ENCODE measurements at places on chromosomes 11 and 22.

- DNase-seq = no peak
- no peak overlapping the region for H3K27ac ChIP-seq
- no peaks in the 10 kb centered on the region for H3K36me3 ChIP-seq
These were observed 164.4 kb upstream of the ZBED5 start for GRCh38 chr11:11022125-11022730.

DNA sequence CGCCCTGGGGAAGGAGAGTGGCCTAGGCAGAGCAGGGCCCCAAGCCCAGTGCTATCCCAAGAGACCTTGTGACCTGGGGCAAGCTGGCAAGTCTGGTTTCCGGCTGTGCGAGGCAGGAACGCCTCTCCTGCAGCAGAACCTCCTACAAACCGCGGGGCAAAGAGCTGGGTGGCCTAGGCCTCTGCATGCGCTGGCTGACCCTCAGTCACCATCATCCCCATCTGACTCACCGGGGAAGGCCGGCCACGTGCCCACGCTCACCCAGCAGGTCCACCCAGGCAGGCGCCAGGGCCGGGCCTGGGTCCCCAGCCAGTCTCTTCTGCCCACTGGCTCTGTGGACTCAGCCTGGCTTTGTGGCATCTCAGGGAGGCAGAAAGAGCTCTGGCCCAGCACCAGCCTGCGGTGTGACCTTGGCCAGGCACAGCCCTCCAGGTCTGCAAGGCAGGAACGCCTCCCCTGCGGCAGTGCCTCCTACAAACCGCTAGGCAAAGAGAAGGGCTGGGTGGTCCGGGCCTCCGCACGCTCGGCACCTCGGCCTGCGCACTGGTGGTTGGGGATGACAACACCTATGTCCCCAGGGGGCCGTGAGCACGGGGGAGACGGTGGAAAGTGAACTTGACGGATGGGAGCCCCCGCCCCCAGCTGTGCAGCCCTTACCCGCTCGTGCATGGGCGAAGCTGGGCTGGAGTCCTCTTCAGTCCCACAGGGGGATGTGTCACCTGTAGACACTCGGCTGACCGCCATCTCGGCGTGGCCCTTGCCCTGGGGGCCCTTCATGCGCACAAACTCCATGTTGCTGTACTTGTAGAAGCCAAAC lies 38.2 kb downstream of the KIAA0930 start:
- DNase-seq = no peak
- no peak overlapping the region for H3K4me3 ChIP-seq
- no peak overlapping the region for H3K27ac ChIP-seq
- H3K4me1 ChIP-seq = peaks cover 6% of the 10 kb centered on the region
- no peaks in the 10 kb centered on the region for H3K27me3 ChIP-seq

GRCh38 chr11:65858681-65859087 lies 704 bp upstream of the CFL1 start:
- peaks cover 15% of the 10 kb centered on the region for H3K4me1 ChIP-seq
- H3K36me3 ChIP-seq = peaks cover 26% of the 10 kb centered on the region
- H3K27me3 ChIP-seq = no peaks in the 10 kb centered on the region
- peak overlapping the region; percentile 49 for H3K4me3 ChIP-seq

DNA sequence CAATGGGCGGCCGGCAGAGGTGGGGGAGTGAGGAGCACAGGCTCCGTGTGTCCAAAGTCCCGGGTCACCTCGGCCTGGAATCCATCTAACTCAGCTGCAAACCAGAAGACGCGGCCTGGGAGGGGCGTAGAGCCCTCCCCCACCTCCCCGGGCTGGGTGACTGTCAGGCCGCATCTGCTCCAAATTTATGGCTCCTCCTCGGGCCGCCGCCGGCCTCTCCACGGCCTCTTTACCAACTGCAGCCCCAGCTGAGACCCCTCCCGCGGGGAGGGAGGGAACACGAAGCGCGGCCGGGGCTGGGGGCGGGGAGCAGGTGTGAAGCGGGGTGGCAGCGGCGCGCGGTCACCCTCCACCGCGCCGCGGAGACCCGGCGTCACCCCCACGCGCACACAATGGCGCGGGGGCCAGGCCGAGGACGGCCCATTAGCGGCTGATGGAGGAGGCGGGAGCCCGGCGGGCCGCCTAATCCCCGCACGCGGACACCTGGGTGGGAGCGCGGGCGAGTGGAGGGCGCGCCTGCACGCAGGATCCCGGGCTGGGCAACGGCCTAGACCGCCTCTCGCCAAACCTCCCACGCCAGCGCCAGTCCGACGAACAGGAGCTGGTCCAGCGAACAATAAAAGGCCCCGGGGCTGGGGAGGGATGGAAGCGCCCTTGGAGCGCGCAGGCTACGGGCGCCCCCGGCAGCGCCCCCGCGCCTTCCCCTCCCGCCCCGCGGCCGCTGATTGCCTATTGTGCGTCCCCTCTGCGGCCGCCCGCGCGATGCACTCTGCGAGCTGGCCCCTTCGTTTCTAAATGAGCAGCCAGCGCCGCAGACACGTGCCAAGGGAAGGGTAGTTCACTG lies 25.9 kb upstream of the ROBO3 start:
- peaks cover 76% of the 10 kb centered on the region for H3K27me3 ChIP-seq
- H3K4me1 ChIP-seq = peaks cover 9% of the 10 kb centered on the region
- peak overlapping the region; percentile 56 for H3K4me3 ChIP-seq
- DNase-seq = no peak

GRCh38 chr11:134951305-134951700 lies 539.3 kb upstream of the B3GAT1 start:
- no peak for DNase-seq
- H3K27ac ChIP-seq = no peak overlapping the region
- no peaks in the 10 kb centered on the region for H3K36me3 ChIP-seq
- peaks cover 4% of the 10 kb centered on the region for H3K4me1 ChIP-seq

DNA sequence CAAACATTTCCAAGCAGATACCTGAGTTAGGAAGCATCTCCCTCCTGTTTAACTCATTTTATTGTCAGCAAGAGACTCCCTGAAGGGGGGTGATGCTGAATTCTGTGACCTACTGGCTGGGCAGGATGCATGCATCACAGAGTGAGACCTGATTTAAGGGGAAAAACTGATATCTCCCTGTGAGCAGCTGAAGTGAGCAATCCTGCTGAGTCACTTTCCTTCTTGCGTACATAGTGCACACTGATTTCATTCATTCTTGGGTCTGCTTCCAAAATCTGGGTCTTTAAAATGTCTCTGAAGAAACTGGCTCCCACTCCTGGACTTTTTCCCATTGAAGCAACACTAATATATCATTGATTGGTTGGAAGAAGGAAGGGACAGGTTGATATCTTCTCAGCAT lies 23.3 kb downstream of the P4HA3 start:
- no peak overlapping the region for H3K27ac ChIP-seq
- no peak overlapping the region for H3K4me3 ChIP-seq
- no peaks in the 10 kb centered on the region for H3K4me1 ChIP-seq
- H3K27me3 ChIP-seq = no peaks in the 10 kb centered on the region

DNA sequence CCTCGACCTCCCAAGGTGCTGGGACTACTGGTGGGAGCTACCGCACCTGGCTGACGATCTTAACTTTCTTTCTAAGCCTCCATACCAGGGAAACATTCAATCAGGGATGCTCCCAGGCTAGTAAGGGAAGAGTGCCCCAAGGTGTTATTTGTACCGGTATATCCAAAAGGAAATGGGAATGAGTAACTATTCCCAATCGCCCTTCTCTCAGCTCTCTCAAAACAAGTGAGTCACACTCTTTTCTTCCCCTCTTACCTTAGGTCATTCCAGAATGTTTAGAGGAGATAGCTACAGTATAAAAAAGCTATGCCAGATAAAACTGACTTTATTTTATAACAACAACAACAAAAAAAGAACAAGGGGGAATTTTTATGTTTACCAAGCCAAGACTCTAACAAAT lies 13.7 kb downstream of the DCDC1 start:
- H3K27me3 ChIP-seq = no peaks in the 10 kb centered on the region
- H3K4me1 ChIP-seq = no peaks in the 10 kb centered on the region

DNA sequence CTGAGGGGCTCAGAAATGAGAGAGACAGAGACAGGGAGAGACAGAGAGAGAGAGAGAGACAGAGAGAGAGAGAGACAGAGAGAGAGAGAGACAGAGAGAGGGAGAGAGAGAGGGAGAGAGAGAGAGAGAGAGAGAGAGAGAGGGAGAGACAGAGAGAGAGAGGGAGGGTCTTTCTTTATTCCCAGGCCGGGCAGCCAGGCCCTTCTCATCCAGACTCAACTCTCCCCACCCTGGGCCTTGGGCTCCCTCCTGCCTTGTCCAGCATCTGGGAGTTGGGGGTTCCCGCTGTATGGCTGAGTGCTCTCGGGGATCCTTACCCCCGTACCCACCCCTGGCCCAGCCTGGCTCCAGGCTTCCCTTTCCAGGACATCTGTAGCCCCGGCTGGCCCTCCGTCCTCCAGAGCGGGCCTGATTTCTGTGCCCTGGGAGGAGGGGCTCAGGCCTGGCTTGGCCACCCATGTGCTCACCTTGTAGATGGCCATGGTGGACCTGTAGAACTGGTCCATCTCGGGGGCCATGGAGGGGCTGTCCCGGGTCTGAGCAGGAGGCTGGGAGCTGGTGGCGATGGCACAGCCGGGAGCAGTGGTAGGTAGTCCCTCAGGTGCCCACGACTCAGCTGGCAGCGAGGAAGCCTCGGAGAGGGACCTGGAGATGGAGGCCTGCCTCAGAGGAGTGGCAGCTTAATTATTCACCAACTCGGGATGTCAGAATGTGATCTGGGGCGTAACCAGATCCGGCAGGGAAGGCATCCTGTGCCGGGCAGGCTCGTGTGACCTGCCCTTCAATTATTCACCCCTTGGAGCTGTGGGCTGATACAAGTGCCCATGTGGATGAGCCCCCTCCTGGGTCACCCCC lies at the start of gene BAIAP2L2:
Gene BAIAP2L2, minus strand, starts transcription at position 677 of the 855 bp plus-strand sequence. Its CDS starts 159 bp downstream, at position 518.
- H3K4me1 ChIP-seq = peaks cover 8% of the 10 kb centered on the region
- no peak within 1 kb of the TSS for H3K27ac ChIP-seq
- no peaks in the 10 kb centered on the region for H3K36me3 ChIP-seq
- H3K4me3 ChIP-seq = no peak within 1 kb of the TSS

DNA sequence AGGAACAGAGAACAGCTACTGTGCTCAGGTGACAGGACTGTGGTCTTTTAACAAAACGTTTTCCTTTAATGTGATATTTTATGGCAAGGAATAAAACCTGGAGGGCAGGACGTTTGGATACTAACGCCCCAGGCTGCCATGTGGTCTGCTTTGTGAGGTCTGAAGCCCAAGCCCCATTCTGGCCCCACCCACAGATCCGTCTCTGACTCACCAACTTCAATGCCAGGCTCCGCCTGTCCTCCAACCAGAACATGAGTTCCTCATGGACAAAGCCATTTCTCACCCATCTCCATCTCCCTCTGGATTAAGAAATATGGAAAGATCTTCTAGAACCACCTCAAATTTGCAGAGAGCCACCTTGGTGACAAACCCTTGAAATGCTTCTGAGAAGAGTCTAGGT lies 148.8 kb downstream of the CRYBB2 start:
- no peaks in the 10 kb centered on the region for H3K36me3 ChIP-seq
- DNase-seq = no peak
- H3K4me3 ChIP-seq = no peak overlapping the region
- no peaks in the 10 kb centered on the region for H3K4me1 ChIP-seq

DNA sequence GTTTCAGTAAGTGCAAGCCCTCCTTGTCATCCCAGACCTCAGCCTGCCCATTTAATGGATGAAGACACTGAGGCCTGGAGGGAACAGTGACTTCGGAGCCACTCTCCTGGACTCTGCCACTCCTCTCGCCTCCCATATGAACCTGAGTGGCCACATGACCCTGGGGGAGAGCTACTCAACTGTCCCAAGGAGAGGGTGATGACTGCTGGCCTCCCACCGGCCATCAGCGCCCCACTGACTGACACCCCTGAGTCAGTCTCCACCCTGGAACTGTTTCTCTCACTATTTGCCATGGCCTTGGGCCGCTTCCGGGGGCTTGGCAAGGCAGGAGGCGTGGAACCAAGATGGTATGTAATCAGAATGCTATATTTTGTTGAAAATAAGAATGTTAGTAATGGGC lies 17.1 kb downstream of the LRP5 start:
- no peaks in the 10 kb centered on the region for H3K27me3 ChIP-seq
- no peaks in the 10 kb centered on the region for H3K36me3 ChIP-seq
- DNase-seq = no peak
- no peak overlapping the region for H3K4me3 ChIP-seq
- H3K4me1 ChIP-seq = peaks cover 65% of the 10 kb centered on the region

GRCh38 chr11:114088216-114088615 lies 28.7 kb downstream of the ZBTB16 start:
- H3K4me1 ChIP-seq = no peaks in the 10 kb centered on the region
- DNase-seq = no peak
- no peaks in the 10 kb centered on the region for H3K36me3 ChIP-seq
- no peaks in the 10 kb centered on the region for H3K27me3 ChIP-seq
- no peak overlapping the region for H3K27ac ChIP-seq
- H3K4me3 ChIP-seq = no peak overlapping the region

GRCh38 chr11:2579315-2580060 lies 120.3 kb downstream of the KCNQ1OT1 start:
- no peak for DNase-seq
- H3K36me3 ChIP-seq = no peaks in the 10 kb centered on the region
- H3K27ac ChIP-seq = no peak overlapping the region
- H3K4me1 ChIP-seq = no peaks in the 10 kb centered on the region
- peaks cover 66% of the 10 kb centered on the region for H3K27me3 ChIP-seq

GRCh38 chr11:69218271-69218682 lies 62.5 kb downstream of the SMIM38 start:
- no peaks in the 10 kb centered on the region for H3K36me3 ChIP-seq
- no peaks in the 10 kb centered on the region for H3K27me3 ChIP-seq
- H3K4me3 ChIP-seq = no peak overlapping the region
- DNase-seq = peak; percentile 29

DNA sequence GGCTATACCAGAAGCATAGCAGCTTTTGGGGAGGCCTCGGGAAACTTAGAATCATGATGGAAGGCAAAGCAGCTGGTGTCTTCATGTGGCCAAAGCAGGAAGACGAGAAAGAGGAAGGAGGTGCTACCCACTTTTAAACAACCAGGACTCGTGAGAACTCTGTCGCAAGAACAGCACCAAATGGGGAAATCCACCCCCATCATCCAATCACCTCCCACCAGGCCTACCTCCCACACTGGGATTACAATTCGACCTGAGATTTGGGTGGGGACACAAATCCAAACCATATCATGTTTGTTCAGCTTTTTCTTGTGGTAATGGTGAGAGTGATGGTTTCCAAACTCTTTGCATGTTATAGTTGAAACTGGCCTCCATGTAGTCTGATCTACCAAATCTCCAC lies 32.5 kb upstream of the OR10D3 start:
- H3K36me3 ChIP-seq = no peaks in the 10 kb centered on the region
- H3K4me3 ChIP-seq = no peak overlapping the region
- H3K4me1 ChIP-seq = no peaks in the 10 kb centered on the region
- no peaks in the 10 kb centered on the region for H3K27me3 ChIP-seq
- no peak overlapping the region for H3K27ac ChIP-seq

- no peak overlapping the region for H3K27ac ChIP-seq
- H3K36me3 ChIP-seq = no peaks in the 10 kb centered on the region
- peaks cover 7% of the 10 kb centered on the region for H3K4me1 ChIP-seq
- no peak for DNase-seq
These were observed 54.2 kb upstream of the CYP2D6 start for GRCh38 chr22:42184852-42185251.

- peak; percentile 84 for DNase-seq
- H3K4me1 ChIP-seq = no peaks in the 10 kb centered on the region
- H3K36me3 ChIP-seq = no peaks in the 10 kb centered on the region
- no peak overlapping the region for H3K27ac ChIP-seq
- no peak overlapping the region for H3K4me3 ChIP-seq
These were observed 46.0 kb upstream of the PARVA start for GRCh38 chr11:12331239-12331874.

Data from H1 (cell line).